ENCODE measurements at places on chromosomes 5 and 9.

- no peak for DNase-seq
Measured at GRCh38 chr9:122988920-122989621, 44.4 kb upstream of the GPR21 start.

DNA sequence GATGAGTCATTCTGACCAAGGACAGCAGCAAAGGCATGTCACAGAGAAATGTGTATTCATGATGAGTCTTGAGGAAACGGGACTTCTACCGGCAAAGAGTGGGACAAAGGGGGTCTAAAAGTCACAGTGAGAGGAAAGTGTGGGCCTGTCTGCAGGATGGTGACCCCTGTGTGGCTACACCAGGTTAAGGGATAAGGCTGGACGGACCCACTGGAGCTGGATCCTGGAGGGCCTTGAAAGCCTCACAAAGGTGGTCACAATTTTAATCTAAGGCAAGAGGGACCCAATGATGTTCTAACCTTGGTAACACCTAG is 176.5 kb downstream of the CDK5RAP2 start:
- no peak for DNase-seq

GRCh38 chr5:76718381-76718832 is 2.5 kb downstream of the F2R start:
- DNase-seq: no peak

- DNase-seq: no peak
Measured at GRCh38 chr5:195401-196160, 4.3 kb downstream of the LRRC14B start.

DNA sequence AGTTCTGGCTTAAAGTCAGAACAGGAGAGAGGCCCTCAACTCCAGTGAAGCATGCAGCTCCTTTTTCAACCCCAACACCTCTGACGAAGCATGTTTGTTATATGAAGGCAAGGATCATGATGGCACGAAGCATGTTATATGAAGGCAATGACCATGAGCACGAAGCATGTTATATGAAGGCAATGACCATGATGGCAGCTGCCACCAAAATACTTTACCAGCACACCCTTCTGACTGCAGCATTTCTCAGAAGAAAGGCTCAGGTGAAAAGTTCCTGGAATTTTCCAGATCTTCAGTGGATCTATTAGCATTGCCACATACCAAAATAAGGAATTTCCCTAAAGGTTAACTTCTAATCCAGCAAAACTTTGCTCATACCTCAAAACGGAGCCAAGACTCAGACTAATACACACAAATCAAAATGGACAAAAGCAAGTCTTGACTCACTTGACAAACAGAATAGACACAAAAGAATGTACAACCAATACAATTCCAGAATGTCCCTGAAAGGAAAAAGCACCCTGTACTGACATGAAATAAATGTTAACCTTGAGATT is 217.4 kb downstream of the FANCC start:
- DNase-seq: no peak

All from stimulated activated CD4-positive, alpha-beta T cell treated with anti-CD3 and anti-CD28 coated beads, Interleukin-1b, Interleukin-23, amount 100 ng/mL, for 1 hour (primary cell).